ENCODE measurements at places on chromosomes 2 and 18.

DNA sequence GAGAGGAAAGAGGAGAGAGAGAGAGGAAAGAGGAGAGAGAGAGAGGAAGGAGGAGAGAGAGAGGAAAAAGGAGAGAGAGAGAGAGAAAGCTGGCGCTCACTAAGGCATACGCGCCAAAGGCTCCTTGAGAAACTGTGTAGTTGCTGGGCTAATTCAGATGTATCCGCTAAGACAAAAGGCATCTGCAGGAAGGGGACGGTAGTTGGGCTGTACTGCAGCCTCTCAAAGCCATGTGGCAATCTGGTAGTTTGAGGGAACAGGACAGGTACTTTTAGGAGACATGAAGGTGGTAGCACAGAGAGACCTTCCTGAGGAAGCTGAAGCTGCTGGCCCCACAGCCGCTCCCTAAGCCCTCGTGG is 31.6 kb downstream of the THNSL2 start:
- no peak for DNase-seq

GRCh38 chr2:42457011-42457410 is 36.8 kb downstream of the KCNG3 start:
- DNase-seq, result peak; percentile 49

DNA sequence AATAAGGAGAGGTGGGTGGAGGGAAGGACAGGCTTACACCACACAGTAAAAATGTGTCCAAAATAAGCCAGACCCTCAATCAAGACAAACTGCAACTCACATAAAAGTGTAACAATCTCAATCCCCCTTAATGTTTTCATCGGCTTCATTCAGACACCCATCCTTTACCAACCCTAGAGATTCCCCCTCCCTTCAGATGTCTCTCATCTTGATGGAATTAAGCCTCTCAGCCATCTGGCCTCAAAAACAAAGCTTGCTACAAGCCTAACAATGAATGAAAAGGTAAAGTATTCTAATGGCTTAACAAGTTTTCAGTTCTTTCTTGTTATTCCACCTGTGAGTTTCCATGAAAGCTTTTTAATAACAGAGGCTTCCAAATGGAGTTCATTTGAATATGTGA is 5.2 kb downstream of the RTTN start:
- DNase-seq, result no peak

GRCh38 chr2:72191441-72191840 is 43.8 kb upstream of the CYP26B1 start:
- DNase-seq, result no peak

- no peak for DNase-seq
These were observed 30.2 kb downstream of the CAPN13 start for GRCh38 chr2:30776831-30777635.

GRCh38 chr18:76986406-76986805 is 146.2 kb downstream of the MBP start:
- no peak for DNase-seq

- DNase-seq, result no peak
These were observed 121.2 kb downstream of the SMAD7 start for GRCh38 chr18:48829443-48830149.

DNA sequence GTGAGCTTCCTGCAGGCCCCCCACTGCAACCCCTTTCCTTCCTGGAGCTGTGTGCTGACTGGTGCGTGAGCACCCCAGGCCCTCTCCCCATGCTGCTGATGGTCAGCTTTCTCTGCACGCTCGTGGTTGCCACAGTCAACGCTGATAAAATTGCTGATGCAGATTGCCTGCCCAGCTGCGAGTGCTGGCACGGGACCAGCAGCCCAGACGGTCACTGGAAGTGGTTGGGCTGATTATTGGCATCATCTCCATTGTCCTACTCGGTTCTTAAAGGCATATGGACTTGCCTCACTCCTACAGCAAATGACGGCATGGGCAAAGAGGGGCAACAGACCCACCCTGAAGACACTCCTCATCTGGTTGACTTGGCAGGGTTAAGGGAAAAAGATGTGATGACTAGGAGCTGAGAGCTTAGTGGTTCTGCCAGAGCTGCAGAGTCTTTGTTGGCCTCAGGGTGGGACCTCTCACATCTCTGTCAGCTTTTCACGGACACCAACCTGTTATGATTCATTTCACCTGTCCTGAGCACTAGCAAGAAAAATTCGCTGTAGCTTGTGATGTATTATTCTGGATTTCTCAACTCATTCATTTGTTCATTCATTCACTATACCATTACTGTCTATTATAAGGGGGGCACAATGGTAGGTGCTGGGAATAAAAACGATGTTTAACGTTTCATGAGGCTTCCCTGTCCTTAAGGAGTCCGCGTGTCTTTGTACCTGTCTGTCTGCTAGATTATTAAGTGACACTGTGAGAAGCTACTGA is 38.4 kb downstream of the PAX8 start:
- DNase-seq, result no peak

Measured in Karpas-422 (cell line).